ENCODE measurements at places on chromosomes 13 and 19.
A peak's percentile ranks its signal among the peaks of the same experiment; 100 is the strongest.

DNA sequence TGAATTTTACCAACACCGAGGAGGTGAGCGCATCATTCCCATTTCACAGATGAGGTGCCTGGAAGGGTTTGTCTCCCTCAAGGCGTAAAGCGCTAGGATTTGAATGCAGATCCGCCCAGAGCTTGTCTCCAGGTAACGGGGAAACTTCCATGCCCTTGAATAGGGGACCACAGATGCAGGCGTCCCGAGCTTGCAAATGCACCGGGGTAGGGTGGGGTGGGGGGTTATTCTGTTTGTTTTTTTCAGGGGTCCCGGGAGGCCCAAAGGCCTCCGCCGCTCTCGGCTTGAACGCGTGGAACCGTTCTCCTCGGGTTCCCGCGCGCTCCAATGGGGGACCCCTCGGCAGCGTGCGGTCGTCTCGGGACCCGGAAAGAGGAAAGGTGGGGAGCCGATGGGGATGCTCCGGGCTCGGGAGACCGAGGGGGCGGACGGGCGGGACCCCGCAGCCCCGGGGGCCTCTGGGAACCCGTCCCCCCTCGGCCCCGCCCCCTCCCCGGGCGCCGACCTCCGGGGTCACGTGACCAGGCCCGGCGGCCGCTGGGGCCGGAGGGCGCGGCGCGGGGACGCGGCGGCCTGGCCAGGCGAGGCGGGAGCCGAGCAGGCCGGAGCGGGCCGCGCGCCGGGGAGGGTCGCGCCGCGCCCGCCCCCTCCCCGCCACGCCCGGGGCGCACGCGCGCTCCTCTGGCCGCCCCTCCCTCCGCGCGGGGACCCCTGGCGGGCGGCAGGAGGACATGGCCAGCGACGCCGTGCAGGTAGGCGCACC is at the start of gene PKN1:
Gene PKN1, plus strand, starts transcription at position 516 of the 763 bp plus-strand sequence. Its CDS starts 216 bp downstream, at position 732.
- no peak for DNase-seq

GRCh38 chr19:7534531-7535046 is 928 bp upstream of the PNPLA6 start:
- DNase-seq = peak; percentile 71

DNA sequence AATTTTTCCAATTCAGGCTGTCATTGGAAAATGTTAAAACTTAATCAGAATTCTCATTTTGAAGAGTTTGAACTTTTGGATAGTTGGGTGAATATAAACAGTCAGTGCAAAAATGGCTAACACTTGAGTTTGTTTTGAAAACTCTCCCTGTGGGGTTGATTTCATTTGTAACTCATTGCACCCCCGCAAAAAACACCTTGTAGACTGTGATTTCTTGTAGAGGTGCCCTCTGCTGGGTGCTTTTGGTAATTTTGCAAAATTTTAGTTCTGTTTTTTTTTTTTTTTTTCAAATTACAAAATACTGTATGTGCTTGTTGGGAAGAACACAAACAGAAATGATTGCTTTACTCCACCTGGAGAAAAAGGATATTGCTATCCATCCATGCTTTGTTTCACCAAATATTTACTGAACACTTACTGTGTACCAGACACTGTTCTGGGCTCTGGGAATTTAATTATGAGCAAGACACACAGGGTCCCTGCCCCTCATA is 28.2 kb upstream of the GPI start:
- DNase-seq = no peak

- DNase-seq = no peak
These were observed 57.7 kb downstream of the ATP7B start for GRCh38 chr13:51953347-51954195.

GRCh38 chr13:85535316-85536084 is 263.7 kb downstream of the SLITRK6 start:
- no peak for DNase-seq

DNA sequence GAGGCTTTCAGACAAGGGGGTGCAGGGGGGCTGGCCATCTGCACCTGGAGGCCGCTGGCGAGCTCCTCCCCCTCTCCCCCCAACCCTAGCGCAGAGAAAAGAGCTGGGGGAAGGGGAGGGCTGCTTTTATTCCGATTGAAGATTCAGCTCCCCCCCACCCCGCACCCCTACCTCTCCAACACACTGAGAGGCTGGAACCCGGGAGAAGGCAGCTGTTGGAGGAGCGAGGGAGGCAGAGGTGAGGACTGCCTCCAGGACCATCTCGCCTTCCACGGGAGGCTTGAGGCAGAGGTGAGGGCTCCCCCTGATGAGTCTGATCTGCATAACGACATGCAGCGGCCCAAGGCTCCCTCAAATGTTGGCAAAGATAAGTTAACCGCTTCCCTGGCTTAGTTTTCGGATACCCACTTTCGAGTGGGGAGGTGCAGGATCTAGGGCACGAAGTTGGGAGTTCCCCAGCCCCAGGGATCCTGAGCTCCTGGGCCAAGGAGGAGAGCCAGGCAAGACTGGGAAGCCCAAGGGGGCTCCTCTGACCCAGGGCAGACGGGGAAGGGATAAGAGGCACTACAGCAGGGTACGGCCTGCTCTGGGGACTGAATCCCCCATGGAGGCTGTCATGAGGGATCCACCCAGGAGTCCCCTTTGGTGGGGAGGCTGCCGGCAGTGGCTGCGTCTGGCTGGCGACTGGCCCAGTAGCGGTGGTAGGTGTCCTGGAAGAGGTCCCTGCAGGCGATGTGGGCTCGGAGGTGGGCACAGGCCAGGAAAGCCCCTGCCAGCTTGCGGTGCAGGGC is 1.2 kb upstream of the NUMBL start:
- DNase-seq = peak; percentile 6

DNA sequence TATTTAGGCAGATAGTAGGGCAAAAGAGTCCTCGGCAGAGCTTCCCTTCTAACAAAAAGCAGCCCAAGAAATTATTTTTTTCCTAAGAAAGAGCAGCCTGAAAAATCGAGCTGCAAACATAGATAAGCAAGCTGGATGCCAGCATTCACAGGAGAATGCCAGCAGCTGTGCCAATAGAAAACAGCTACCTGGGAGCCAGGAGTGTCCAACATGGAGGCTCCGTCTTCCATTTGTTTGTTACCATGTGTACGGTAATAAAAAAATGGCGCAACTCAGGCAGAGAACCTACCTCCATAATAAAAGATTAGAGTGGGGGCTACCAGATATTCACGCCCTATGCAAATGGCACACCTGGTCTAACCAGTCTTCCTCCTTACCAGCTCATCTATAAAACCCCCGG is 77.6 kb upstream of the IPO5 start:
- no peak for DNase-seq

GRCh38 chr19:33294058-33294798 is 8.1 kb downstream of the CEBPA start:
- no peak for DNase-seq

DNA sequence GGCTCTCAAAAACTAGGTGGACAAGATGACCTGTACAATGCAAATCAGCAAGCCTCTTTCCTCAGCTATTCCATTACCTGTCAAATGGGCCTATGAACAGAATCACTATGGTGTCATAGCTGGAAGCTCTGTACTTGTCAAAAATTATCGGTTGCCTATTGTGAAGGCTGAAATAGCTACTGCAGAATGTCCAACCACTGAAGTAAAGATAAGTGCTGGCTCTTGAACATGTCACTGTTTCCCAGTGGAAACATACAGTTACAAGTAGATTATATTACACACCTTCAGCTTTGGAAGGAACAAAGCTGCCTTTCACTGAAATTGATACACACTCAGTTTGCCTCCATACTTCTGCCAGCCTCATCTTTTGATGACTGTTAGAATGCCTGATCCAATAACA is 55.5 kb upstream of the PCDH9 start:
- DNase-seq = no peak

GRCh38 chr13:112725346-112726015 is 35.6 kb downstream of the ATP11A start:
- peak; percentile 52 for DNase-seq

DNA sequence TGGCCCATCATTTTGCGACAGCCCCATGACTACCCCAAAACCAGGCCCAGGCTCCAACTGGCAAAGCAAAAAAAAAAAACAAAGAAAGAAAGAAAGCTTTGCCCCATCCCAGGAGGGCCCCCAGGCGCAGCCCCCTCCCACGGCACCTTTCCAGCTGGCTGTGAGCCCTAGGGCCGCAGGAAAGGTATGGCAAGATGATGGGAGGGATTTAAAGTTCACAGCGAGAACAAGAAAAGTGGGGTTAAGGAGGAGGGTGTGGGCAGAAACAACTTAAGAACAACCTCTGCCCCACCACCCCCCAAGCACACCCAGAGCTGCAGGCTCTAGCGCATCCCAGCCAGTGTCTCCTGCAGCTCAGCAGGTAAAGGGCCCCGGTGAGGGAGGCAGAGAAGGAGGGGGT is at the start of gene CYP2F1:
Gene CYP2F1, plus strand, starts transcription at position 301 of the 400 bp plus-strand sequence. CDS start 1,757 bp downstream, outside the sequence.
- no peak for DNase-seq

DNA sequence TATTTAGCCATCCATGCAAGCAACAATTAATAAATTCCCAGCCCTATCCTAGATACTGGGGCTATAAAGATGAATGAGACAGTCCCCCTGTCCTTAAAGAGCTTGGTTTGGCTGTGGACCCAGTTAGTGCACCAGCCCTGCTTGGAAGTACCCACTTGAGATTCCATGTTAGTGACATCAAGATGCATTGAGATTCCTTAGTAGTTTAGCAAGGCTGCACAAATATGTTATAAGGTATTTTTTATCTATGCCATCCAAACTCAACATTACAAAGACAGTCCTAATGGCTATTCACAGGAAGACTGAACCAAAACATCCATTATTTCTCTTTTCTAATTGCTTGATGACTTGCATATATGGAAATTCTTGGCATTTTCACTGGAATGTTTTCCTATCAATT is 48.8 kb upstream of the RAP2A start:
- DNase-seq = peak; percentile 58

GRCh38 chr13:33328701-33329100 is 43.1 kb upstream of the STARD13 start:
- DNase-seq = no peak

GRCh38 chr19:18499055-18499775 is 22.7 kb downstream of the ELL start:
- no peak for DNase-seq

DNA sequence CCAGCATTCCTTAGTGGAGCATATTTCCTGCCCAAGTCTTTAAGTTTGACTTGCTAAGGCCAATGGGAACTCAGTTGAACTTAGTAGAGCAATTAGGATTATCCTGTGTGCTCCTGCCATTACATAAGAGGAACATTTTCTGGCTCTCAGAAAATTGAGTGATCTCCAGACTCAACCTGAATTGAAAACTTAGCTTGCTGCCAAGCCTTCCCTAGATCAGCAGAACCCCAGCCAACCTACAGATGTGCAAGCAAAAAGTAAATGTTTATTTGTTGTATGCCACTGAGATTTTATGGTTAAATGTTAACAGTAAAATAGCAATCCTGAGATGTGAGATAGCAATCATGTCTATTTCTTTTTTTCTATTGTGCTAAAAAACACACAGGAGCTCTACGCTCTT is 350.9 kb downstream of the OLFM4 start:
- no peak for DNase-seq

DNA sequence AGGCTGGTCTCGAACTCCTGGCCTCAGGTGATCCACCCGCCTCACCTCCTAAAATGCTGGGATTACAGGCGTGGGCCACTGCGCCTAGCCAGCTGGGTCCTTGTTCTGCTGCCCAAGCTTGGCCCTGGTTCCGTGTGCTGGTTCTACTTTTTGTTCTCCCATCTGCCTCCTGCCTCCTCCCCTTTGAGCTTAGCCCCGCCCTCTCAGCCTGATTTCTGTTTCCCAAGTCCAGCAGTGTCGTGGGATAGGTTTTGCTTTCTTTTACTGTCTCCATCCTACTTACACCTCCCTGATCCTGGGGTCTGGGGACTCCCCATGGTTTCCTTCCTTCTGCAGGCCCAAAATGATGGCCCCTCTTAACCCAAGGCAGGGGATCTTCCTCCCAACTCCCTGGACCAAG is 2.4 kb downstream of the BLOC1S3 start:
- DNase-seq = no peak

GRCh38 chr19:58182577-58182988 is 278 bp upstream of the ZNF274 start:
- DNase-seq = no peak

GRCh38 chr19:43599635-43600295 is 3.4 kb downstream of the ZNF576 start:
- no peak for DNase-seq
